Type B pancreatic cell (in vitro differentiated cells): ENCODE measurements at places on chromosomes 13 and 19. TPM values are rescaled to one million over a fixed set of nuclear protein-coding genes. Genes with fewer than 3 reads are reported as not detected.
A peak's percentile ranks its signal among the peaks of the same experiment; 100 is the strongest.

Gene C13orf42
- not detected in 2 replicates for total RNA-seq

Gene RASA3
- total RNA-seq, result 1.9 and 9.3 TPM in 2 replicates

Gene ZNF667
- 0.10 TPM in 1 of 2 replicates, not detected in the other for total RNA-seq

Gene ZNF613
- total RNA-seq, result 8.9 and 9.3 TPM in 2 replicates

Gene DNAAF3
- total RNA-seq, result 5.9 and 12.2 TPM in 2 replicates

Gene ZNF296
- 2.2 and 3.7 TPM in 2 replicates for total RNA-seq

Gene HCST
- 1.0 and 1.3 TPM in 2 replicates for total RNA-seq

Gene RNASEH2B
- 25.0 and 37.8 TPM in 2 replicates for total RNA-seq

- DNase-seq, result no peak
These were observed 14.2 kb downstream of the C19orf81 start for GRCh38 chr19:50663482-50663790.

GRCh38 chr13:95368998-95369397 is 67.7 kb upstream of the ABCC4 start:
- no peak for DNase-seq

GRCh38 chr19:7772752-7773291 is 9.8 kb downstream of the CLEC4M start:
- no peak for DNase-seq

- no peak for DNase-seq
These were observed 11.3 kb downstream of the HNRNPM start for GRCh38 chr19:8456064-8456463.

DNA sequence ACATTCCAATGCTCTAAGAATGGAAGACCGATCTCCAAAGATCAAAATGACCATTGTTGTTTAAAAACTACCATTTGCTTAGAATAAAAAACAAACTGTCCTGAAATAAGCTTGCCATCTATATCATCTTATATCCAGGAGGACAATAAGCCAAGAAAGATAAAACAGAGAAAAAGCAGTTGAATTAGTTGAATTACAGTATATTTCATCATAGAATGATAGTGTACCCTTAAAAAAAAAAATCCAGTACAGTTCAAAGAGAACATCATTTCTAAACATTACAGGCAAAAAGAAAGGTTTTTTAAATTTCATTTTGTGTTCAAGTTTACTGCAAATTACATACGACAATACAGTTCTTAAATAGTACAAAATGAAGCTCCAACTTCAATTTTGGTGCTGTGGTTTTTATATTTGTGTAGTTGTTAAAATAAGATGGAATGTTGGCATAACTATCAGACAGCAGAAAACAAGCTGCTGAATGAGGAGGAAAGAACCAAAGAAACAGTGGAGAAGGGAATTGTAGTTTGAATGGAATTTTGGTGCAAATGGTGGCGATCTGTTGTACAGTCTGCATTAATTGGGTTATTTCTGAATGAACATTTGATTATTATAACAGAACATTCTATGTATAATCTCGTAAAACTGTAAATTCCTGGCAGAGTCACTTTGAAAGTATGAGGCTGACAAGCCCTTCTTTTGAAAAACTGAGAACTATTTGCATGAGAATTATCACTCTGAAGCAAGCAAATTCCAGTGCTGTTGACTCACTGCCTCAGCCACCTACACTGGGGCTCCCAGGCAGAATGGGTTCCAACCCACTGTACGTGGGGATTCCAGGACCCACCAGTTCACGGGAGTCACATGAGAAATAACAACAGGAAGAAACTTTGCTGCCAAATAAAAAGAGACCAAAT is 37.7 kb downstream of the LHFPL6 start:
- no peak for DNase-seq

GRCh38 chr19:43802216-43802951 is at the start of gene LYPD5:
Gene LYPD5 (minus strand): TSS chr19:43802447. CDS start chr19:43802380, 67 bp downstream.
- no peak for DNase-seq

DNA sequence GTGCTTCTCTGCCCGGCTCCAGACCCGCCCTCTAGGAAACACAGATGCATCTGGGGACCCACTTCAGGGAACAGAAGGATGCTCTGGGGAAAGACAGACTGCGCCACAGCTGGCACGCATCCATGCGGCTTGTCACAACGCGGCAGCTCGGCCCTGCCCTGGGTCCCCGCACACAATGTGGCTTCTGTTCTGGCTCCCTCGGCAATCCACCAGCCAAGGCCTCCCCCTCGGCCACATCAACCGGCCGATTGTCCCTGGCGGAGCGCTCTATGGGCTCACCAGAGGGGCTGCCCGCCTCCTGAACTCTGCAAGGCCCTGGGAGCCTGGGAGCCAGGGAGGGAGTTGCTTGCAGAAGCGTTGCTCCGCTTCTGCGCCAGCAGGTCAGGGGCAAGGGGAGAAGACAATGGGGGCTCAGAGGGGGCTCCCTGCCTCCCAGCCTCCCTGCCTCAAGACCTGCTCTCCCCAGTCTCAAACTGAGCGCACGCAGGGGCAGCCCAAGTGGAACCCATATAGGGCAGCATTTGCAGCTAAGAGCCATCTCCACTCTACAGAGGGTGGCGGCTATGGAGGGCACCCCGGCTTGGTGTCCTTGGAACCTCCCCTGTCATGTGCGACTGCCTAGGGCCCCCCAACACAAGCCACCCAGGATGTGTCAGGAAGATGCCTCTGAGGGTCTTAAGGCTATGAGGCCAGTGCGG is 37.9 kb downstream of the MLLT1 start:
- peak; percentile 68 for DNase-seq

DNA sequence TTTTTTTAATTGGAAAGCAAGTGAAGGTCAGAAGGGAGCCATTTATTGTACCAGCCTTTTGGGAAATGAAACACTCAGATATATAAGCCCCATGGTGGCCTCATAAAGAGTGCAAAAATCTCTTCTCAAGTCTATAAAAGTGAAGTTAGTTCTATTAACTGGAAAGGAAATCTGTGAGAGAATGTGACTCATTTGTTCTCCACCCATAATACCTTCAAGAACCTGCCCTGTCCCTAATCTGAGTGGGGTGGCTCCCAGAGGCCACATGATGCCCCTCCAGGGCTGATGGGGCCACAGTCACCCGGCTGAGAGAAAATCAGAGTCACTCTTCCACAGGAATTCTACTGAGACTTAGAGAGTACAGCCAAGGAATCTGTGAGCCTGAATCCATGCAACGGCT is 65.8 kb upstream of the SERP2 start:
- no peak for DNase-seq

- no peak for DNase-seq
These were observed 9.4 kb upstream of the SLC7A9 start for GRCh38 chr19:32878988-32879387.

- no peak for DNase-seq
These were observed 3.4 kb downstream of the CCNE1 start for GRCh38 chr19:29815231-29815630.

DNA sequence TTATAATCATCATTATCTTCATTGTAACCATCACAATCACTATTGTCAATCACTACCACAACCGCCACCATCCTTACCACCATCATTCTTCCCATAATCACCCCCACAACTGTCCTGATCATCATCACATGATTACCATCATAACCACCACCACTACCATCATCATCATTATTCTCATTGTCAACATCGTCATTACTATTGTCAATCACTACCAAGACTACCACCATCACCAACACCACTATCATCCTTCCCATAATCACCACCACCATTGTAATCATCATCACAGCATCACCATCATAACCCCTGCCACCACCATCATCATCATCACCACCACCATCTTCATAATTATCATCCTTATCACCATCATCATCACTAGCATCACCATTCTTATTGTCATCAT is 55.2 kb downstream of the MBD3L1 start:
- DNase-seq, result no peak

- no peak for DNase-seq
These were observed 67.9 kb downstream of the CCDC70 start for GRCh38 chr13:51929699-51930098.

- DNase-seq, result no peak
These were observed 55.9 kb downstream of the ERCC5 start for GRCh38 chr13:102901615-102902305.

GRCh38 chr13:112891477-112892401 is 77.3 kb upstream of the MCF2L start:
- no peak for DNase-seq

DNA sequence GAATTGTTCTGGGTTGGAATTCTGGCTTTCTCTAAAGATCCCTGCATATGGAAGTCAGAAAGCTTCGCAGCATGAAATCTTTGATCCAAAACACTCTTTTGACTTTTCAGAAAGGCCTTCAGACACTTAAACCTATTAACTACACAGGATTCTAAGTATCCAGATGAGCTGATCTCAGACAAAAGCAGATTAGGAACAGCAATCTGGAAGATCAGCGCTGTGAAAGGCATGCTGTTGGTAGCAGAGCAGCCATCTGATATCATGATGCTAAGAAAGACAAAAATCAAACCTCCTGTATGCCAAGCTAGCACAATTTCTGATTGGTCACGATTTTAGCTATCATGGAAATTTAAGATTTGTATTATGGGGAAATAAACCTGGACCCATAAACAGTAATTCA is 589.9 kb downstream of the GPC5 start:
- DNase-seq, result no peak

- no peak for DNase-seq
These were observed 7.4 kb downstream of the C19orf25 start for GRCh38 chr19:1471515-1472160.

DNA sequence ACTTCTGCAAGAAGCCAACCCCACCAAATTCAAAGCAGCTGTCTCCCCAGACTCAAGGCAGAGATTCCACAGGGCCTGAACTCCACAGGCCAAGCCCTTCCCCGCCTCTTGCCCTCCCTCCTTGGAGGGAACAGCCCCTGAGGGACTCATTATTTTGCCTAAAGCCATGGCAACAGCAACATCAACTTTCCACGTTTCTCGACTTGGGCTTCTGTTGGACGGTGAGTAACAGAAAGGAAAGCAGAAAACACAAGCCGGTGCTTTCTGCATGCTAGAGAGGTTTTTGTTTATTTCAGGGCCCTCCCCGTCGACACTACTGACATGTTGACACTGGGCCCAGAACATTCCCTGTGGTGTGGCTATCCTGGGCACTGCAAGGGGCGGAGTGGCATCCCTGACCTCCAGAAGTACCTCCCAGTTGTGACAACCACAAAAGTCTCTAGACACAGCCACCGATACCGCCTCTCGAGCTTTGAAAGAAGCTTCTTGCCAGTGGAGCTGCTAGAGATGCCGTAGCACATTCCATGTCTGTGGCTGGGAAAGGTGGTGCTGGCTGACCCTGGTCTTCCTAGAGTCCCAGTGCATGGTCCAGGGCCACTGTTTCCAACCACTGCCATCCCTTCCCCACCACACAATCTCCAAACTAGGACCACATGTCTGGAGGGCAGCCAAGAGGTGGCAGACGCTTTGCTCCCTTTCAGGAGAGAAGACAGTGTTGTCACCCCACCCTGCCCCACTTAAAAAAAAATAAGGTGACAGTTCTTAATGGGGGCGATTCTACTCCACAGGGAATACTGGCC is 12.8 kb downstream of the CAPS start:
- DNase-seq, result no peak

GRCh38 chr19:35856546-35857149 is at the start of gene KIRREL2:
Gene KIRREL2 (plus strand): TSS chr19:35856911. CDS start chr19:35857120, 209 bp downstream.
- no peak for DNase-seq

DNA sequence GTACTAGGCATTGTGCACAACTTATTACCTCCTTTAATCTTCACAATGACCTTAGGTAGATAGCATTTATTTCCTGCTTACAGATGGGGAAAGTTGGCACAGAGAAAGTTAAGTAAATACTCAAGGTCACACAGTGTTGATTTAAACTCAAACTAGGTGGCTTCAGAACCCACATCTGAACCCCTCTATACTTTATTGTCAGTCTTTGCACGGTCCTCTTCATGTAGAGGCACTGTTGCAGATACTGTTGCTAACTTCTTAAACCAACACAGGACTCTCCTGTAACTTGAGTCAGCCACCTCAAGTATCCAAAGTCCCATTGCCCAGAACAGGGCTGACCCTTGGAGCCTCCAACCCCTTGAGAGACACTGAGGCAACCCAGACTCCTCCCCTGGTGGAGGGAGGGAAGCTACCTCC is 48.8 kb downstream of the FRY start:
- DNase-seq, result no peak

DNA sequence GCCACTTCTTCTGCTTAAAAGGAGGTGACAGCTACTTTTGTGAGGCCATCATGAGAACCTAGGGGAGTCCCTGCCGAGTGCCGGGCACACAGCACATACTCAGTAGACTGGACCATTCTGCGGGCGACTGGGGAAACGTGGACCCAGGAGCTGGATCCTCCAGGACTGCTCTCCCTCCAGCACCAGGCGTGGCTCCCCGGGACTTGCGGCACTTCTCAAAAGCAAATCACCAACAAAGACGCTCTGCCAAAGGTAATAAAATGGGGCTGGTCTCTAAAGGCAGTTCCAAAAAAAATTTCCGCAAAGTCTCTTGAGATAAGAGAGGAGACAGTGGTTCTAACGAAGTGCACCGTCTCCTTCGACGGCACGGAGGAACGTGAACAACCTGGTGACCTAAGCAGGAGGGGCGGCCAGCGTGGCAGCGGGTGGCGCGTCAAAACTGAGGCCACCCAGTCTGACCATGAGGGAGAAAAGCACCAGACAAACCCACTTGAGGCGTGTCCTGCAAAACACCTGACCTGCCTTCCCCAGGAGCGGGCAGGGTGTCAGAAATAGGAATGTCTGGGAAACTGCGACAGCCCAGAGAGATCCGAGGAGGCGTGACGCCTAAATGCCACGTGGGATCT is 1.4 kb upstream of the TMPRSS9 start:
- no peak for DNase-seq

GRCh38 chr19:55080121-55080967 is 4.7 kb downstream of the EPS8L1 start:
- DNase-seq, result no peak

GRCh38 chr13:103716718-103717117 is 650.5 kb upstream of the SLC10A2 start:
- no peak for DNase-seq

- DNase-seq, result no peak
These were observed 53.7 kb downstream of the DNAJC15 start for GRCh38 chr13:43077046-43077445.
